B cell (primary cell): ENCODE measurements at places on chromosomes 11 and 22. TPM values are rescaled to one million over a fixed set of nuclear protein-coding genes. Genes with fewer than 3 reads are reported as not detected.

SLC22A9 gene
- total RNA-seq, result not detected in 2 replicates

GRCh38 chr22:42380769-42381551, 51.2 kb downstream of the NFAM1 start:
- DNase-seq, result no peak

DNA sequence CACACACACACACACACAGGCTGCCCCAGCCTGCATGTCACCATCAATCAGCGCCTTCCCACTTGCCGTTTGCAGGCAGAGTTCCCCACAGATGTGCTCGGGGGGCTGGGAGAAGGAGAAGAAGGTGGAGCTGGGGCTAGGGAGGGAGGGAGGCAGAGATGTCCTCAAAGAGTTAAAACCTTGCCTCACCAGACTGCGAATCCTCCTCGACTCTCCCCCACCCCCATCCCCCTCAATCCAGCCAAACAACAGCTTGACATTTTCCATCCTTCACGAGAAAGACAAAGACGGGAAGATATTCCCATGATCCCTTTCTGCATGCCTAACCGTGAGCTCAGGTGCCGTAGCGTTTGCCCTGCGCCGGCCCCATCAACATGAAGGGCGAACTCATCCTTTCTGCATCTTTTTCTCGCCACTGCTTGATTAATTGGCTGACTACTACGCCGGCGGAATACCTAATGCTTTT, 365.5 kb downstream of the MIAT start:
- DNase-seq, result no peak

IL17REL gene
- total RNA-seq, result 0.10 TPM in 2 replicates

FAM181B gene
- not detected in 2 replicates for total RNA-seq

SCN3B gene
- total RNA-seq, result not detected in 2 replicates

MS4A15 gene
- not detected in 2 replicates for total RNA-seq

DNA sequence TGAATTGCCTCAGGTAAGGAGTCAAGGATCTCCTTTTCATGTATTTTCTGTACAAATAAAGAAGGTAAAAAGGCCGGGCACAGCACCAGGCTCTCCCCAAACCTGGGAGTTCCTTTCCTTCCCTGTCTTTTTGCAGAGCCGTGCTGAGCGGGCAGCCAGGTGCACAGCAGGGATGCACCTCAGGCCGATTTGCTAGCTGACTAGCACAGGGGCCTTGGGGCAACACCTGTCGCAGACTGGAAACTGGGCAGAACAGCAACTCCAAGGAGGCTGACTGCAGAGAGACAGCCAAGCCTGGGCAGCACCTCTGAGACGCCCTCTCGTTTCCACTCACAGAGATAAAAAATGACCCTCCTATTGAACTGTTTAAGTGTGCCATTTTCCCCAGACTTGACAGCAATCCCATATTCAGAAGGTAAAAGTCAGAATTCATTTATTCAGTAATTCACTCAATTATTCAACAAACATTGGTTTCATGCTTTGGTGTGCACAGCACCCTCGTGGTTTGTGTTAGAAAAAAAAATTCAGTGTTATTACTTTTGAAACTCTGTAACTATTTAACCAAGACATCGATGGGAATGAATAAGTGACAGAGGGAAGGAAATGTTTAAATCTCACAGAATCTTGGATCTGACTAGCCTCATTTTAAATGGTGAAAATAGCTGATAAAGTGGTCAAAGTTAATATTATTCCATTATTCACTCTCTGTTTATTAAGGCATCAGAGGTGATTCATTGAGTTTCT, 120.9 kb downstream of the GALNT18 start:
- no peak for DNase-seq

DNA sequence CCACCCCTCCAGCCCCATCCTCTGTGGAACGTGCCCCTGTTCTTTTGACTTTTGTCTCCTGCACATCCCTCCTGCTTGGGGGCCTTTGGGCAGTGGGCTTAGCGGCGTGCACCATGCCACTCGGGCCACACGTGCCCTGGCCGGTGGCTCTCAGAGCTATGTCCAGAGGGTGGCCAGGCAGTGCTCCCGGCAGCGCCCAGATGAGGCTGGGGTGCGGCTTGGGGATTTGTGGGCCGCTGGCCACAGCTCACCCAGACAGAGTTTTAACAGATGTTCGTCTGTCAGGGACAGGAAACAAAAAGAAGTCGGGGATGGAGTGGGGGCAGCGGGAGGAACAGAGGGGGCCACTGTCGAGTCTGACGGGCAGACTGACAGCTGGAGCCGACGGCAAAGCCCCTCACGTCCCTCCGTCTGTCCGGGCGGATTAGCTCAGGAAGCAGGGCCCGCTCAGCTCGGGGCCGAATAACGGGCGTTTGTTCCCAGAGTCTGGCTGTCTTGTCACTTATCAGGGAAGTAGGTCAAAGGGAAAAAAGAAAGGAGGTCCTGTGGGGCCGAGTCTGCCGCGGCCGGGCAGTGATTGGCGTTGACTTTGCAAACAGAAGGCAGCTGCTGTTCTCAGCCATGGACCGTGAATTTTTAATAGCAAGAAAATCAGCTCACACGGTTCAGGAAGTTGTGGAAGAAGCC, 61.6 kb downstream of the LRP5 start:
- DNase-seq, result no peak

DNA sequence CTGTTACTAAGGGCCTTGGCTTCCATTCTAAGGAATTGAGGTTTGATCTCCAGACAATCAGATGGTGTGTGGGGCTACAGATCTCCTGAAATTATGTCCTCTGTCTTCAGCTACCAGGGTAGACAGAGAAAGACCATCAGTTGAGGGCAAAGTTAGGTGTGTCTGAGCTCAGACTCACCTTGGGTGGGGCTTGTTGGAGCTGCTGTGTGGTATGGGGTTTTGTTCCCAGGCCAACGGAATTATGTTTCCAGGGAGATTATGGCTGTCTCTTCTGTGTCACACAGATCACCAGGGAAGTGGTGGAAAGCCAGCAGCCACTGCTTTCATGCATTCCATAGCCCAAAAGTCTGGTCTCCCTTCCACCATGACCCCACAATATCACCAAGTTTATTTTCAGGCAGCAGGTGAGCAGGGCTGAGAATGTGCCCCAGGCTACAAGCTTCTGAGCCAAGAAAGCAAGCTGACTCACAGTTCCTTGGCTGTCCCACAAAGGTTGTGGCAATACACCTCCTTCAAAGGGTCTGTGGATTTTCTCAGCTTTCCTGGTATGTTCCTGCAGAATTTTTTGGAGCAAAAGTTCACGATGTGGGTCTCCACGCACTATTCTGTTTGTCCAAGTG, 714.9 kb downstream of the LUZP2 start:
- no peak for DNase-seq

DNA sequence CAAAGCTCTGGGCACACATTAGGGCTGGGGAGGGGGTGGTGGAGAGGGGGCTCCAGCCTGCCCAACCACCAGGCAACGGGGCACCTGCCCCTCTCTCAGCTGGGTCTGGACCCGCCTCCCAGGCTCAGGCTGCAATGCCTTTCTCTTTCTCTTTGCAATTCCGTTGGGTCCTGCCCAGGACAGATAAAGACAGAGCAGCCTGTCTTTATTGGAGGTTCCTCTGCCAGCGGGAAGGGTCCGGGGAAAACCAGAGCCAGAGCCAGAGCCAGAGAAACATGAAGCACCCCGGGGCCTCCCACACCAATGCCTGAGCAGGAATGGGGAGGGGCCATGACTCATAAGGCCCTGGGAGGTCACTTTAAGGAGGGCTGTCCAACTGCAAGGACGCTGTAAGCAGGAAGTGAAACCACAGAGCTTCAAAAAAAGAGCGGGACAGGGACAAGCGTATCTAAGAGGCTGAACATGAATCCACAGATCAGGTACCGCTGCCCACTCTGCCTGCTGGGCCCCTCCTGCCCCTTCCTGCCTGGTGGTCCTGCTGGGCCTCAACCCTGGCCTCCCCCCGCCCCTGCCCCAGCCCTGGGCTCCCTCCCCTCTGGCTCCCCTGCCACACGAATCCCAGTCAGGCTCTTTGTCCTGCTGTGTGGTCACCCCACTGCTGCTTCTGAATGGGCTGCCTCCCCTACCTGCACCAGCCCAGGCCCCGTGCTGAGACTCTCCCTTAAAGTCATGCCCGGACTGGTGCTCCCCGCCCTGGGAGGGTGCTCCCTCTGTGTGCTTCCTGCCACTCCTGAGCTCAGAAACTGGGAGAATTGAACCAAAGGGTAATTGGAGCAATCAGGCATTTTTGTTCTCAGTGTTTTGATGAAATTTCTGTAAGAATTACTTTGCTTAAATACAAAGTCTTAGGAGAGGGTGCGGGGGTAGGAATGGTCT, at the start of gene APOBEC3B:
APOBEC3B (plus strand) TSS at position 356 of the 936 bp plus-strand sequence; CDS start at position 463, 107 bp downstream.
- DNase-seq, result peak; percentile 85

GRCh38 chr11:67666676-67667489, 7.5 kb downstream of the ALDH3B2 start:
- no peak for DNase-seq

TUBA8 gene
- 1.8 and 3.6 TPM in 2 replicates for total RNA-seq

DNA sequence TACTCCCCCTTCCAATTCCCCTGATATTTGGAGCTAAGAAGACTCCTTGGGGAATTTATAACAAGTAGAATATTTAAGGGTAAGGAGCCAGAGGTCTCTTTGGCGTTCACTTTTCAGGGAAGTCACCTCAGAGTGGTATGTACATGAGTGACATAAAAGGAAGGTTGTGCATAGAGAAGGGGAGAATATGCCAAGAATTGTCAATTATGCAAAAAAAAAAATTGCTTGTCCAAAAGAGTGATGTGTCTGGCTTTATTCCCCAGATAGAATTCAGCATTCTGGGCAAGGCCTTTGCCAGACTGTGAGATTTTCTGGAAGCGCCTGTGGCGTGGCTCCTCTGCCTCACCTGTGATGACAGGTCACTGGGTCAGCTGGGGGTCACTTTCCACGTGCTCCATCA, 170.2 kb downstream of the MIAT start:
- no peak for DNase-seq

CCDC85B gene
- total RNA-seq, result 16.8 and 18.2 TPM in 2 replicates
